ENCODE measurements at places on chromosomes 16 and 17. TPM values are rescaled to one million over a fixed set of nuclear protein-coding genes. Genes with fewer than 3 reads are reported as not detected.
A peak's percentile ranks its signal among the peaks of the same experiment; 100 is the strongest.

DNA sequence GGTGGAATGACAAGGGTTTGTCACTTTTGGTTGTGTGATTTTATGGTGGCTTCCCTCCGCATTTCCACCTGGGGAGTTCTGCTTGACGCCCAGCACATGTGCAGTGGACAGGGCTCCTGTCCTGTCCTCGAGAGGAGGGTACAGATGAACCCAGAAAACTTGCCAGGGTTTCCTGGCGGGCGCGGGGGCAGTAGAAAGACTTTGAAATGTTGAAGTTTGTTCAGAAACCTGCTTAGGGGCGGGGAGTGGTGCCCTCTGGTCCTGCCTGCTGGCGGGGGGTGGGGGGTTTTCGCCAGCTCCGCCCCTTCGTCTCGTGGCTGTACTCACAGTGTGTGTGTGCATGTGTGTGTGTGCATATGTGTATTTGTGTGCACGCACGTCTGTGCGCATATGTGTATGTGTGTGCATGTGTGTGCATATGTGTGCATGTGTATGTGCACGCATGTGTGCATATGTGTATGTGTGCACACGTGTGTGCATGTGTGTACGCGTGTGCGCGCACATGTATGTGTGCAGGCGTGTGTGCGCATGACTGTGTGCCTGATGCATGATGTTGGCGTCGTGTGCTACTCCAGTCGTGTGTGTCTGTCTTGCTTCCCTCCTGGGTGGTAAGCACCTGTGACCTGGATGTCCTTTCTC is 6.8 kb downstream of the FN3KRP start:
- no peak overlapping the region for H3K4me3 ChIP-seq
- no peak for DNase-seq
- H3K36me3 ChIP-seq, result peaks cover 13% of the 10 kb centered on the region
- no peak overlapping the region for H3K27ac ChIP-seq

DNA sequence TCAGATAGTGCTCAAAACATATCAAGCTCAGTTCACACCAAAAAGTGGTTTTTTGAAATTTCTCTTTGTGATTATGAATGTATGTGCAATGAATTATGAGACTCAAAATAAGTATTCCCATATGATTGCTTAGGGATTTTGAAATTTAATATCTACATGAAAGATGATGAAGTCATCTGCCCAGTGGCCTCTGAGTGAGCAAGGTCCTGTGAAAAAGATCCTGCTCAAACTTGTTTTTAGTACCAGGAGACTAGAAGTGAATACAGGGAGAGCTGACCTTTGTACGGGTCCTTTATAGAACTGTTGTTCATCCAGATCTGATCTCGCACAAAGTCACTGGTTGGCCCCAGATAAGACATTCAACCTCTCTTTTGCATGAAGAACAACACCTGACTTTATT is 151.9 kb upstream of the MAF start:
- no peaks in the 10 kb centered on the region for H3K27me3 ChIP-seq
- H3K4me1 ChIP-seq, result peaks cover 16% of the 10 kb centered on the region
- H3K4me3 ChIP-seq, result no peak overlapping the region
- DNase-seq, result no peak

- H3K4me3 ChIP-seq, result no peak overlapping the region
- peaks cover 34% of the 10 kb centered on the region for H3K4me1 ChIP-seq
- peaks cover 7% of the 10 kb centered on the region for H3K27me3 ChIP-seq
- no peak overlapping the region for H3K27ac ChIP-seq
- no peak for DNase-seq
Measured at GRCh38 chr17:57703273-57703672, 41.8 kb downstream of the CCDC182 start.

DNA sequence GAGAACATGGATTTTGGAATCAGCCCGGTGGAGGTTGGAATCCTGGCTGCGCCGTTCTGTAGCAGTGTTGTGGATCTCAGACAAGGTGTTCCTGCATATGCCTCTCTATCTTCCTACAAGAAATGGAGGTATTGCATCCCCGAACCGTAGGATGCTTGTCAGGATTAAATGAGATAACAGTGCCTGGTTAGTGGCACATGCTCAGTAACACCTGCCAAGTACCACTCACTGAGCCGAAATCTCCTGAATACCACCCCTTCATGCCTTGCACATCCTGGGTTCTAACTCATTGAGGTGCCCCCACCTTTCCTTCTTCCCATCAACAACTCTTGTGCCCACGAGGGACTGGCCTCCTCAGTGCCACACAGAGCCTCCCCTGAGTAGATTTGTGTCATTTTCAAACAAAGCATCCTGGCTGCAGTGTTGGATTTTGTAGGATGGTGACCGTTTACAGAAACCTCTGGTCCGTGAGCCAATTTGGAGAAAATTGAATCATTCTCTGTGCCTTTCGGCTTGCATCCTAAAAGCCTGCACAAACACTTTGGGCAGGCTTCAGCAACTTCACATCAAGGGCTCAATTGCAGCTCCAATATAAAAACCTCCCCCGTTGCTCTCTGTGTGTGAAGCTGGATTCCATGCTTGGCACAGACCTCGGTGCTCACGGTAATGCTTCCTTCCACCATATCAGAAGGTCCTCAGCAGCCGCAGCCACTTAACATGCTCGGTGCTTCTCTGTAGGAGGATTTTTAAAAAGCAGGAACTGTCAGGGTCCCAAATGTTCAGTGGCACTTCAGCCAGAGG is 84.2 kb downstream of the WWOX start:
- H3K4me3 ChIP-seq, result no peak overlapping the region
- no peaks in the 10 kb centered on the region for H3K36me3 ChIP-seq
- peaks cover 11% of the 10 kb centered on the region for H3K4me1 ChIP-seq
- H3K27ac ChIP-seq, result no peak overlapping the region
- H3K27me3 ChIP-seq, result no peaks in the 10 kb centered on the region

GRCh38 chr16:11677959-11678881 is 10.0 kb downstream of the SNN start:
- H3K27ac ChIP-seq, result no peak overlapping the region
- no peaks in the 10 kb centered on the region for H3K27me3 ChIP-seq
- no peak for DNase-seq

DNA sequence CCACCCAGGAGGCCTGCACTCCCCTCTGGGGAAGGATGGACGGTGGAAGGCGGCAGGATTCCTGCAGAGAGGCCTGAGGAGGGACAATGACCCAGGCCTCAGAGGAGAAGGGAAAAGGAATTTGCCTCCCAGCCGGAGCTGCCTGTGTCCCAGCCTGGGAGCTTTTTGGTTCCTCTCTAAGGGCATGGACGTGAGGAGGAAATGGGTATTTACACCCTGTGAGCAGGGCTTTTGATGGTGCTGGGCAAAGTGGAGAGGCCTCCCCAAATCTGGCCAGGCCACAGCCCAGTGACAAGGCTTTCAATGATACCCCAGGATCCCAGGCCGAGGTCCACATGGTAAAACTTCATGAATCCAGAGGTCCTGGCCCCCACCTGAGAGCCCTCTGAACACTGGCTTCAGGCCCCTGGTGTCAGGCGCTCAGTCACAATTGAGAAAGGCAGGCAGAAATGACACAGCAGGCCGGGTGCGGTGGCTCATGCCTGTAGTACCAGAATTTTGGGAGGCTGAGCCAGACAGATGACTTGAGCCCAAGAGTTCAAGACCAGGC is 56.0 kb upstream of the DOC2B start:
- H3K36me3 ChIP-seq, result no peaks in the 10 kb centered on the region
- no peak overlapping the region for H3K4me3 ChIP-seq
- H3K27ac ChIP-seq, result no peak overlapping the region
- no peak for DNase-seq
- H3K4me1 ChIP-seq, result peaks cover 15% of the 10 kb centered on the region

DNA sequence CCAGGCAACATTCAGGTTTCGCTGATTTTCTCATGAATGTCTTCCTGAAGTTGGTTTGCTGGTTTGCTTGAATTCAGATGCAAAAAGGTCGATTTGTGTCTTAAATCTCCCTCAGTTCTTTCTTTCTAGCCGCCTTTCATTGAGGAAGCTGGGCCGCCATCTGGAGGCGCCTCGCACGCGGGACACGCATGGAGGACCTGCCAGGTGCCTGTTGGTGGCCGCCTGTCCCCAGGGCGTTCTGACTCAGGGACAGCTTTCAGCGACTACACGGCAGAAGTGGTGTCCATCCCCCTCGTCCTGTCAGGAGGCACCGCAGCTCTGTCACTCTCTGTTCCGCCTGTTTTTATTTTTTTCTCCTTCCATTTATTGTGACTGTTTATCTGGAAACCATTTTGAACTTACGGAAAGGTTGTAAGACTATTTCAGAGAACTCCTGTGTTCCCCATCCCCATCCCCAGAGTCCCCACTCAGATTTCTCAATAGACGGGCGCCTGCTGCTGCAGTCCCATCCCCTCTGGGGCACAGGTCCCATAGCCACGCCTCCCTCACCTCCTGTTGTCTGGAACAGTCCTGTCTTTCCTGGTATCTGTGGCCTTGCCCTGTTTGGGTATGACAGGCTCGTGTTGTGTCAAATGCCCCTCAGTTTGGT is 33.2 kb downstream of the COX4I1 start:
- no peaks in the 10 kb centered on the region for H3K36me3 ChIP-seq
- no peaks in the 10 kb centered on the region for H3K4me1 ChIP-seq
- peaks cover 60% of the 10 kb centered on the region for H3K27me3 ChIP-seq
- DNase-seq, result no peak

DNA sequence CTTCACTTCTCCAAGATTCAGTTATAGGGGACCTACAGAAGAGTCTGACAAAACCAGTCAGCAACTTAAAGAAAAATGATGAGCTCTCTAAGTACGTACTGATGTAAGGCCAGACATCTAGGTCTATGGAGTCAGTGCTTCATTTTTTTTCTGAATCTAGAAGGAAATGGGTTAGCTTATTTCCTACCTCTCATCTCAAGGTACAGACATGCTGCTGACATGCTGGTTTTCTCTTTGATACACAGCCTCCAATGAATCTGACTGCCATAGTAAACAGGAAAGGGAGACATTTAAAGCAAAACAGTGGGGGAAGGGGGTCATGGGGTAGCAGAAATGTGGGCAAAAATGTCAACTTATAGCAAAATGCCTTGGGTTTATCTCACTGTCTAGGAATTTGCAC is 16.4 kb downstream of the CDR2 start:
- H3K27me3 ChIP-seq, result no peaks in the 10 kb centered on the region
- peaks cover 21% of the 10 kb centered on the region for H3K36me3 ChIP-seq
- H3K4me1 ChIP-seq, result peaks cover 10% of the 10 kb centered on the region
- H3K4me3 ChIP-seq, result no peak overlapping the region

- peaks cover 18% of the 10 kb centered on the region for H3K36me3 ChIP-seq
- H3K4me3 ChIP-seq, result no peak within 1 kb of the TSS
- H3K27ac ChIP-seq, result no peak within 1 kb of the TSS
- H3K4me1 ChIP-seq, result no peaks in the 10 kb centered on the region
- no peak for DNase-seq
- no peaks in the 10 kb centered on the region for H3K27me3 ChIP-seq
Measured at GRCh38 chr16:28984619-28985135, at the start of gene LAT. Gene LAT, plus strand, starts transcription at chr16:28985052. Its CDS starts 366 bp downstream, at chr16:28985418.

DNA sequence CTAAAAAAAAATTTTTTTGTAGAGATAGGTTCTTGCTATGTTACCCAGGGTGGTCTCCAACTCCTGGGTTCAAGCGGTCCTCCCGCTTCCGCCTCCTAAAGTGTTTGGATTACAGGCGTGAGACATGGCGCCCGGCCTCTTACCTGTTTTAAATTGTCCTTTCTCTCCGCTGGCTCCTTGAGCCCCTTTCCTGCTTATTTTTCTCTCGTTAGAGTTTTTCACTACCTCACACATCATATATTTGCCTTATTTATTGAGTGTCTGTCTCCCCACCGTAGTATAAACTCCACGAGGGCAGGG is 760 bp upstream of the SEC14L5 start:
- peaks cover 13% of the 10 kb centered on the region for H3K27me3 ChIP-seq
- peaks cover 18% of the 10 kb centered on the region for H3K4me1 ChIP-seq
- DNase-seq, result no peak
- H3K4me3 ChIP-seq, result peak overlapping the region; percentile 92

Gene GGT6
- total RNA-seq, result 1.0 TPM

Gene AOC2
- total RNA-seq, result 3.4 TPM

Gene TNP2
- not detected for total RNA-seq

Gene CCL7
- not detected for total RNA-seq

Gene TBC1D3E
- total RNA-seq, result not detected

Gene HIGD1B
- not detected for total RNA-seq

Measured in type B pancreatic cell (in vitro differentiated cells).